ENCODE measurements at places on chromosomes 3 and 15.

- no peak for DNase-seq
Observed at GRCh38 chr3:197791892-197792647, 1.0 kb downstream of the LRCH3 start.

- DNase-seq, result no peak
Observed at GRCh38 chr3:40620151-40620550, 95.4 kb downstream of the ZNF621 start.

DNA sequence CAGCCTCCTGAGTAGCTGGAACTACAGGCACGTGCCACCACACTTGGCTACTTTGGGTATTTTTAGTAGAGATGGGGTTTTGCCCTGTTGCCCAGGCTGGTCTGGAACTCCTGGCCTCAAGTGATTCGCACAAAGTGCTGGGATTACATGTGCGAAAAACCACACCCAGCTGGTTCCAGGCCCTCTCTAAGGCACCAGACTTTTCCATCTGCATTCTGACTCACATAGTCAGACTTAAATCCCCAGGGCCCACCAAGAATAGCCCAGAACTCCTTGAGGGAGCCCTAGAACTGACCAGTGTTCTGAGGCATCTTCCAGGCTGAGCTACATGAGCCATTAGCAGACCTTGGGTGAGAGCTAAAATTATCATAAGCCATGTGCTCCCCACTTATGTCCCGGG, 68.1 kb downstream of the NMD3 start:
- DNase-seq, result no peak

GRCh38 chr15:80875568-80876347, 96.6 kb downstream of the CEMIP start:
- DNase-seq, result peak; percentile 43

GRCh38 chr3:177459401-177459800, 262.1 kb upstream of the TBL1XR1 start:
- DNase-seq, result no peak

Data from left ventricle myocardium inferior (tissue), 1 donor.